ENCODE measurements at places on chromosomes 3 and 15. TPM values are rescaled to one million over a fixed set of nuclear protein-coding genes. Genes with fewer than 3 reads are reported as not detected.

Gene SPESP1
- total RNA-seq, result 2.3 TPM

Gene HCLS1
- total RNA-seq, result 34.3 TPM

Gene IL5RA
- total RNA-seq, result not detected

Gene DNASE1L3
- not detected for total RNA-seq

Gene CFAP100
- not detected for total RNA-seq

Gene PTH1R
- 0.48 TPM for total RNA-seq

Gene EXD1
- not detected for total RNA-seq

Gene KLHDC8B
- total RNA-seq, result 35.9 TPM

Gene GPX1
- 398 TPM for total RNA-seq

Gene U2SURP
- 98.0 TPM for total RNA-seq

Gene GABRG3
- not detected for total RNA-seq

Gene CLDN18
- total RNA-seq, result not detected

Gene MRAS
- total RNA-seq, result 7.5 TPM

Gene TM4SF1
- 957 TPM for total RNA-seq

Gene SAXO2
- 1.8 TPM for total RNA-seq

Gene MAP3K13
- 13.4 TPM for total RNA-seq

Gene MAGEL2
- 0.33 TPM for total RNA-seq

Gene FAM43A
- total RNA-seq, result 304 TPM

Gene PRR20G
- total RNA-seq, result not detected

Gene ATP2C1
- total RNA-seq, result 63.0 TPM

Gene GABRA5
- total RNA-seq, result not detected

Gene CCDC39
- total RNA-seq, result not detected

Gene SEMA3F
- total RNA-seq, result 76.8 TPM

Gene TMEM108
- total RNA-seq, result 0.10 TPM
